NCI-H1417 (cell line): ENCODE measurements at places on chromosomes 6 and 20.

- DNase-seq, result no peak
Observed at GRCh38 chr6:11868392-11868791, 89.8 kb upstream of the ADTRP start.

DNA sequence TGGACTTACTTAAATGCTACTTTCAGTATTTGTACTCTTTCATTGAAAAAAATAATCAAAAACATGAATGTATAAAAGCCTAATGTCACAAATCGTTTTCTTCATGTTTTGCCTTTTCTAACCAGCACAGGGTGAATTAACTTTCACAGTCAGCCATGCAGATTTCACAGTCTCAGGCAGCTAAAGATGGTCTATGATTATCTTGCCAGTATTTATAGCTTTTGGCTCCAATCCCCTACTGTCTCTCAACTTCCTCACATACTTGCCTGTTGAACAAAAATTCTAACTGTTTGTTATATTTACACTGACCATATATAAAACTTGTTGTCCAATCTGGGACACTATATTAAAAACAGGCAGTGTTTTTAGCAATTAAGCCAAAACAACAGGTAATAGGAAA is 358.2 kb downstream of the ARHGAP18 start:
- no peak for DNase-seq

- peak; percentile 3 for DNase-seq
Observed at GRCh38 chr6:80181352-80182081, 75.0 kb downstream of the BCKDHB start.

DNA sequence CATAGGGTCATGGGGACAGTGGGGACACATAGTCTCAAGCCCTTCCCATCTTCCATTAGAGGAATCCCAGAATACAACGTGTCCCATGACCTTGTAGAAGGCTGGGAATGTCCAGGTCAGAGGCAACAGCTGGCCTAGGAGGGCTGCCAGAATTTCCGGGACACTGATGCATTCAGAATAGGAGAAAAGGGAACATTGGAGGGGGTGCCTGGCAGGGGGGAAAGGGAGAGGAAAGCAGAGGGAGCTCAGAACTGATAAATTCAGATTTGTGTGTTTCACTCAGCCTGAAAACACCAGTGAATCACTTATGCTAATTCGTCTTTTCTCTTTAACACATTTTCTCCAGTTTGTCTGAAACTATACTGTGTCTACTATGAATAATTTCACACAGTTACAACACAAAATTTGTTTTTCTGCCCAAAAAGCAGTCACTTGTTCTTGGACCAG is 35.5 kb upstream of the BMP2 start:
- no peak for DNase-seq

- no peak for DNase-seq
Observed at GRCh38 chr6:137709424-137710236, 157.4 kb upstream of the TNFAIP3 start.

- DNase-seq, result peak; percentile 75
Observed at GRCh38 chr20:10221021-10221420, 2.4 kb downstream of the SNAP25 start.
